ENCODE measurements at places on chromosomes 2 and 18. TPM values are rescaled to one million over a fixed set of nuclear protein-coding genes. Genes with fewer than 3 reads are reported as not detected.

Gene NAB1
- total RNA-seq, result 18.5 TPM

Gene IER3IP1
- 18.2 TPM for total RNA-seq

Gene BMP10
- not detected for total RNA-seq

Gene TEX261
- 64.4 TPM for total RNA-seq

Gene REG1A
- not detected for total RNA-seq

Gene ATP8B1
- total RNA-seq, result 54.6 TPM

Gene ANKRD30B
- not detected for total RNA-seq

All from mammary microvascular endothelial cell (primary cell).